Activated T-helper 2 cell treated with anti-CD3 and anti-CD28 coated beads, Interferon-gamma antibody, Interleukin-2, Interleukin-4, amounts not matched to agents 10 μg/mL and 5 μg/mL and 100 μg/mL, durations not matched to agents 14 hours and 24 hours and 36 hours (primary cell): ENCODE measurements at places on chromosomes 6 and 20. TPM values are rescaled to one million over a fixed set of nuclear protein-coding genes. Genes with fewer than 3 reads are reported as not detected.

GRCh38 chr20:16501301-16501700 is 71.9 kb downstream of the KIF16B start:
- no peak for DNase-seq
- no peak overlapping the region for H3K4me3 ChIP-seq
- peaks cover 4% of the 10 kb centered on the region for H3K4me1 ChIP-seq

DNA sequence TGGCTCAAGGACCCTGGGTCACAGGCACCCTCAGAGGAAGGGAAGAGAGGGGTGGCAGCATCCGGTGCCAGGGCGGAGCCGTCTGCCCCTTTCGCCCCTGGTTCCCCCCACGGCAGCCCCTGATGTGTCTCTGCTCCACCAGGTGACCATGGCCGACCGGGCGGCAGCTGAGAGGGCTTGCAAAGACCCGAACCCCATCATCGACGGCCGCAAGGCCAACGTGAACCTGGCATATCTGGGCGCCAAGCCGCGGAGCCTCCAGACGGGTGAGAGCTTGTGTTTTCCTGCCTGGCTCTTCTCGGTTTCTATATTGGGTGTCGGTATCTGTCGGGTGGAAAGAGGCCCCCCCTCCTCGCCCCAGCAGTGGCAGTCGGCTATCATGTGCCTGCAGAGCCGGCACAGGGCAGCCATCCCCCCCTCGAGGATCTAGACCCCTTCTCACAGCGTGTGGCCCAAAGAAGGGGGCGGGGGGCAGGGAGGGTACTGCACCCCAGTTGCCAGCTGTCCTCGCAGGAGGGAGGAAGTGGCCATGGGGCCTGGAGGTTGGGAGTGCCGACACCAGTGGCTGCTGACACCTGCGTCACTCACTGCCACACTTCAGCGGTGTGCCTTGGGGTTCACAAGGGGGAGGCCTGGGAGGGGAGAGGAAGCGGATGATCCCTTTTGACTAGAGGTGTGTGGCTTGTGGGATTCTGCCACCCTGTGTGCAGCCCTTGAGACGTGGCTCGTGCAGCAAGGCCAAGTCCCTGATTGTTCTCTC is 1.5 kb downstream of the RBM38 start:
- peak overlapping the region; percentile 91 for H3K4me3 ChIP-seq
- no peaks in the 10 kb centered on the region for H3K27me3 ChIP-seq
- H3K36me3 ChIP-seq: peaks cover 54% of the 10 kb centered on the region
- peak overlapping the region; percentile 89 for H3K27ac ChIP-seq

Gene CD40
- total RNA-seq: 0.25 and 0.91 TPM in 2 replicates

GRCh38 chr20:20897922-20898321 is 185.5 kb upstream of the RALGAPA2 start:
- H3K4me3 ChIP-seq: no peak overlapping the region
- no peaks in the 10 kb centered on the region for H3K36me3 ChIP-seq
- H3K27ac ChIP-seq: no peak overlapping the region

DNA sequence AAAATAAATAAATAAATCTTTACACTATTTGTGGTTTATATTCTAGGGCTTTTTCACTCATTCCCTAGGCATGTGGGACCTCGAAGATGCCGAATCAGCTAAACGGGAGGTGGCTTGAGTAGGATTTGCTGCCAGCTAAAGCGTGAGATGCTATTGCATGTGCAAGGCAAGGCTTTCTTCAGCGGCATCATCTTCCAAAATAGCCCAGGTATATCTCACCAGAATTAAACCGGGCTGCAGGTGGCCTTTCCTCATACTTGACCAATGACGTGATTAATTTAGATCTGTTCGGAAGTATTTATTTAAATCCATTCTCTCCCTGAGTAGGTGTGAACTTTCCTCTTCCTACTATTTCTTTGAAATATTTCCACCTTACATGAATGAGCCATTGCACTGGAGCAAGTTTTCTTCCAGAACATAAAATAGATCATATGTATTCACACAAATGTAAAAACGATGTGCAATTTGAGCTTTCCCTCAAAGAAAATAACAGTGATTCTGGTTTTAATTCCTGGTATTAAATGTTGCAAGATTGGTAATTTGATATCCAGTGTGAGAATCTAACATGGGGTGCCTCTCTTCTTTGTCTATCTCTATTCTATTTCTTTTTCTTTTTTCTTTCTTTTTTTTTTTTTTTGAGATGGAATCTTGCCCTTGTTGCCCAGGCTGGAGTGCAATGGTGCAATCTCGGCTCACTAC is 24.3 kb upstream of the ZNF217 start:
- no peak overlapping the region for H3K4me3 ChIP-seq
- no peak for DNase-seq
- no peaks in the 10 kb centered on the region for H3K27me3 ChIP-seq
- H3K36me3 ChIP-seq: no peaks in the 10 kb centered on the region
- H3K27ac ChIP-seq: no peak overlapping the region
- peaks cover 28% of the 10 kb centered on the region for H3K4me1 ChIP-seq

DNA sequence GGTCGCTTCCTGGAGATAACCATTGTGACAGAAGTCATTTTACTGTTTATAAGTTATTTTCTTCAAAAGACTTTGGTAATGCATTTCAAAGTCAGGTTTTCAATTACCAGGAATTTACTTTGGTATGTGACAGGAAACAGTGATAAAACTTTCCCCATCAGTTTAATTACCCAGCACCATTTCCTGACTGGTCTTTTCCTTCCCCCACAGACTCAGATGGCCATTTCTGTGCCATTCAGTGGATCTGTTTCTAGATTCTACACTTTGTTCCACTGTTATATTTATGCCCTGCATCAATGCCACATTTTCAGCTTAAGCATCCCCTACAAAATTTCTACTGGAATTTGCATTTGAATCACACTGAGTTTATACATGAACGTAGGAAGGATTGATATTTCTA is 16.3 kb downstream of the RRBP1 start:
- H3K27me3 ChIP-seq: no peaks in the 10 kb centered on the region
- no peak for DNase-seq
- peaks cover 63% of the 10 kb centered on the region for H3K4me1 ChIP-seq
- H3K4me3 ChIP-seq: no peak overlapping the region
- peaks cover 37% of the 10 kb centered on the region for H3K36me3 ChIP-seq
- H3K27ac ChIP-seq: peak overlapping the region; percentile 61

GRCh38 chr20:8152183-8152582 is 20.1 kb downstream of the PLCB1 start:
- H3K27ac ChIP-seq: no peak overlapping the region
- H3K4me1 ChIP-seq: peaks cover 24% of the 10 kb centered on the region
- DNase-seq: no peak
- H3K4me3 ChIP-seq: no peak overlapping the region
- peaks cover 14% of the 10 kb centered on the region for H3K27me3 ChIP-seq

DNA sequence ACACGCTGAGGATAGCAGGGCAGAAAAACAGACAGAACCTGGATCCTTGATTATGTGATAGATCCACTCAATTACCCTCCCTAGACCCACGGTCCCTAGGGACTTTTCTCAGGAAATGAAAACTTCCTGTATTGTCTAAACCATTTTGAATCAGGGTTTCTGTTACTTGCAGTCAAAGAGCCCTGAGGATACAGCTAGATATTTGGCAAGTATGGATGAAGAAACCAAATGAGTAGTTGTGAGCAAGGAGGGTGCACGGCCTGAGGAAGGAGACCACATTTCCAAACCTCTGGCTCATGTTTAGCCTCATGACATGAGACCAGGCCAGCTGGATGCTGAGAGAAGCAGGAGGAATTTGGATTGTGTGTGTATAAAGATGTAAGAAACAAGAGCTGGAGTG is 91.6 kb downstream of the MRPL14 start:
- H3K27me3 ChIP-seq: peaks cover 3% of the 10 kb centered on the region
- no peak overlapping the region for H3K4me3 ChIP-seq
- DNase-seq: no peak
- H3K27ac ChIP-seq: no peak overlapping the region

DNA sequence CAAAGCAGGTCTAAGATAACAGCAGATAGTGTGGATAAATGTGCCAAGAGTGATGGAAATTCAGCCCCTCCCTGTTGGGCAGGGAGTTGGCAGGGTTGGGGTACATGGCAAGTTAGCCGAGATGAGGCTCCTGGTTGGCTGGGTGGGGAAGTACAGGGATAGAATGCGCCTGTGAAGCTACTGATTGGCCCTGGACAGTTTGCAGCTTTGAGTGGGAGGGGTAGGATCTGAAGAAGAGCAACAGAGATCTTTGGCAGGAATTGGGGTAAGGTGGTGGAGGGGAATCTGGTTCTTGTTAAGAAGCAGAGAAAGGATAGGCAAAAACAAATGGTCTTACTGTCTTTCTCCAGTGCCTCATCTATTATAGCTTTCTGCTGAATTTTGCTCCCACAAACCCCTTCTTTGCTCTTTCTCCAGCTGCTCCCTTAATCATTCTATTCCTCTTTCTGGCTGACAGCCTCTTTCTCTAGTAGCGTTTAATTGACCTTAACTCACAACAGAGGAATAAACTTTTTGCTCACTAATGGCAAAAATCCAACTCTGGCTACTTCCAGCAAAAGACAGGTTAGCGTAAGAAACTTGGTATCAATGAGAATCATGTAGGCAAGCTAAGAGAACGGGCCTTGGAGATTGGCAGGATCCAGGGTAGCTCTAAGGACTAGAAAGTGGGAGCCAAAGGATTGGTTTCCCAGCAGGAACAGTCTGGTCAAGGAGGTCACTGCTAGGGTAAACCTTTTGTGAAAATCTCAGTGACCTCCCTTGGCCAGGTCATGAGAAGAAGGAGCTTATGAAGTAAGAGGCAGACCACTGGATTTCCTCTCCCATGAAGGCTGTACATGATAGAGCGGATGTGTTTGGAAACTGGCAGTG is 86.3 kb upstream of the CARMIL1 start:
- peaks cover 2% of the 10 kb centered on the region for H3K4me1 ChIP-seq
- no peak overlapping the region for H3K4me3 ChIP-seq
- no peak for DNase-seq
- H3K27me3 ChIP-seq: peaks cover 21% of the 10 kb centered on the region
- H3K27ac ChIP-seq: no peak overlapping the region
- no peaks in the 10 kb centered on the region for H3K36me3 ChIP-seq

GRCh38 chr20:14775778-14776177 is 438.4 kb upstream of the FLRT3 start:
- no peak overlapping the region for H3K4me3 ChIP-seq
- no peaks in the 10 kb centered on the region for H3K4me1 ChIP-seq
- DNase-seq: no peak
- H3K36me3 ChIP-seq: no peaks in the 10 kb centered on the region

DNA sequence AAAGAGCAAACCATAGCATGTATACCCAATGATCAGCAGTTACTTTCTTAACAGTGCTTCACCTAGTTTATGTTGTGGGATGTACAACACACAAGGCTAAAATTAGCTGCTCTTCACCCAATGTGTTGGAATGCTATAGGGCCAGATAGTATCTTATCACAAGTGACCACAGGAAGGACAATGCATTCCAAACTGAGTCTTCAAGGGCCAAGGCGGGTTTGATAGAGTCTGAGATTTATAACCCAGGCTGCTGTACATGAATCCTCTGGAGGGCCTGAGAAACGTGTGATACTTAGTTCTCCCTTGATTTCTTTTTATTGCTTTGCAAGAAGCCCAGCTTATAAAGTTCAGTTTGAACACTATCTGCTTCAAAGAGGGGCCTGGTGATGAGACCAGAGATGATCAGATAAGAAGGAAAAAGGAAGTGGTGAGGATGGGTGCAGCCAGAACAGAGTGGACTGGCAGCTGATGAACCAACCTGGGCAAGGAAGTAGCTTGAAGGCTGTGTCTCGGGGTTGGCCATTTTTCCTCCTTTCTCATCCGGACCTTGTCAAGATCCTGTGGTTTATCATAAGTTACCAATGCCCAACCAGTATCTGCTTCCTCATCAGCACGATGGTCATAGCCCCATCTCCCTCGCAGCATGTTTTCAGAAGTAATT is 62.2 kb upstream of the BMP2 start:
- H3K27me3 ChIP-seq: no peaks in the 10 kb centered on the region
- DNase-seq: no peak
- H3K4me1 ChIP-seq: no peaks in the 10 kb centered on the region
- no peak overlapping the region for H3K4me3 ChIP-seq
- no peak overlapping the region for H3K27ac ChIP-seq

DNA sequence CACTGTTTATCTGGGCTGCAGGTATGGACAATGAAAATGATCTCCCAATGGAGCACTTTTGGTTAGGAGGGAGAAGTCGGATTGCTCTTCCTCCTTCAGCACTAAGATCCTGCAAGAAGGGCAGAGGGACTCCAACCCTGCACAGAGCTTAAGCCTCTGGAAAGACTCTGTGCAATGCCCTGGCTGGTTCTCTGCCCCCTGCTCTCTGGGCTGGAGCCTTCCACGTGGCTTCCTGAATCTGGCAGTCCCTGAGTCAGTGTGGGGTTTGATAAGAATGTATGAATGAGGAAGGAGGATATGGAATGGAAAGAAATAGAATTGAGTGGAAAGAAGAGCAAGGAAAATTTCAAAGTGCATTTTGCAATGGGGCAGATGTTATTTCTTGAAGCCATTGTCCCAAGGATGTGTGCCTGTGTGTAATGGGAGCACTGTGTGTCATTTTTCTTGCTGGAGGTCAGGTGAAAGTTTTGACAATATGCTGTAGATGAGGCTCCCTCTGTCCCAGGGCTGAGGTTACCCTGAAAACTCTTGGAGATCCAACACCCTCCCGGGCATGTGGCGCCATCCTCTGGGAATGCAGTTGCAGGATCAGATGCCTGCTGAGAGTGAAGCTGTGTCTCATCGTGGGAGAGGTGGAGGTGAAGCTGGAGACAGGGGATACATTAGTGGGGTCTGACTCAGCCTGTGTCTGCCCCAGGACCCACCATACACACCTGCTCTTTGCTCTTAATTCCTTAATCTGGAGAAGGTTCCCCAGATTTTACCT is 16.3 kb upstream of the CST9L start:
- no peak overlapping the region for H3K27ac ChIP-seq
- H3K4me3 ChIP-seq: no peak overlapping the region

Gene DOK5
- total RNA-seq: 2.9 and 4.7 TPM in 2 replicates

Gene ACTL10
- 2.6 and 3.3 TPM in 2 replicates for total RNA-seq

Gene HMGCLL1
- not detected in 2 replicates for total RNA-seq

Gene COL20A1
- not detected in 2 replicates for total RNA-seq

Gene SPTLC3
- total RNA-seq: 0.68 and 0.80 TPM in 2 replicates

DNA sequence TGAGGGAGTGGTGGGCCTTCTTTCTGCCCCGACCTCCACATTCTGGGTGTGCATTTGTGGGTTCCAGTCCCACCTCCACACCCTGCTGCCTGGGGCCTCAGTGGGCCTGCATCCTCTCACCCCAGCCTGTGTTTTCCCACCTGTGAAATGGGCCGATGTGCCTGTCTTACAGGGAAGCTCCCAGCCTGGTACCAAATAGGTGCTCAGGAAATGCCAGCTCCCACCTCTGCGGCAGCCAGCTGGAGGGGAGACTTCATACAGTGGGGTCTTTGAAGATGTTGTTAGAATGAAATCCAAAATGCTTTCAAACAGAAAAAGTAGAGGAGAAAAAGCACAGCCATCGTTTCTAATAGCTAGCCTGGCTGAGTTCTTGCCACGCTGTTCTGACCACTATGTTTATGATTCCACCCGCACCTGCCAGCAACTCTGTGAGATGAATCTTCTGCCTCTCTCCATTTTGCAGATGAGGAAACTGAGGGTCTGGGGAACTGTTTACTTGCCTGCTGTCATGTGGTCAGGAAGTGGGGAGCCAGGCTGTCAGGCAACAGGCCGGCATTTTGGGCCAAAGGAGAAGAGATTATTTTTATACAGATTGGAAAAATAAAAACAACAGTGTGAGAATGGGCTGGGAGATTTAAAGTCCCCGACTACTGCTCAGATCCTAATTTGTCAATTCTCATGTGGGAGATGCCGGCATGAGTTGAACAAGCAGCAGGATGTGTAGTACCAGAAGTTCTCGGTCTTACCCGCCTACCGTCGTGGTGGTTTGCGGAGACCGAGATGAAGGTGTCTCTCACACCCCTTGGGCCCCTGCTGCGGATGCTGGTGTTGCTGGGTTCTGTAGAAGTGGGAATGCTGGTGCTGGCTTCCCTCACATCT is 4.6 kb downstream of the TMEM181 start:
- H3K27ac ChIP-seq: no peak overlapping the region
- H3K36me3 ChIP-seq: peaks cover 22% of the 10 kb centered on the region
- no peaks in the 10 kb centered on the region for H3K27me3 ChIP-seq

Gene TPBG
- 0.07 TPM in 1 of 2 replicates, not detected in the other for total RNA-seq
